Uterus (tissue), 4 donors: ENCODE measurements at places on chromosomes 1 and 21. TPM values are rescaled to one million over a fixed set of nuclear protein-coding genes. Genes with fewer than 3 reads are reported as not detected.
A peak's percentile ranks its signal among the peaks of the same experiment; 100 is the strongest.

The SHE gene
- 14.6 TPM for total RNA-seq

The RASSF5 gene
- total RNA-seq = 3.0 TPM

The FCRL1 gene
- total RNA-seq = not detected

The GON4L gene
- 49.7 TPM for total RNA-seq

The ATP1A2 gene
- 36.8 TPM for total RNA-seq

The KCNH1 gene
- 1.1 TPM for total RNA-seq

The PKP1 gene
- total RNA-seq = 0.62 TPM

The MAGI3 gene
- 37.5 TPM for total RNA-seq

The WDR64 gene
- total RNA-seq = not detected

The LCE1F gene
- total RNA-seq = not detected

DNA sequence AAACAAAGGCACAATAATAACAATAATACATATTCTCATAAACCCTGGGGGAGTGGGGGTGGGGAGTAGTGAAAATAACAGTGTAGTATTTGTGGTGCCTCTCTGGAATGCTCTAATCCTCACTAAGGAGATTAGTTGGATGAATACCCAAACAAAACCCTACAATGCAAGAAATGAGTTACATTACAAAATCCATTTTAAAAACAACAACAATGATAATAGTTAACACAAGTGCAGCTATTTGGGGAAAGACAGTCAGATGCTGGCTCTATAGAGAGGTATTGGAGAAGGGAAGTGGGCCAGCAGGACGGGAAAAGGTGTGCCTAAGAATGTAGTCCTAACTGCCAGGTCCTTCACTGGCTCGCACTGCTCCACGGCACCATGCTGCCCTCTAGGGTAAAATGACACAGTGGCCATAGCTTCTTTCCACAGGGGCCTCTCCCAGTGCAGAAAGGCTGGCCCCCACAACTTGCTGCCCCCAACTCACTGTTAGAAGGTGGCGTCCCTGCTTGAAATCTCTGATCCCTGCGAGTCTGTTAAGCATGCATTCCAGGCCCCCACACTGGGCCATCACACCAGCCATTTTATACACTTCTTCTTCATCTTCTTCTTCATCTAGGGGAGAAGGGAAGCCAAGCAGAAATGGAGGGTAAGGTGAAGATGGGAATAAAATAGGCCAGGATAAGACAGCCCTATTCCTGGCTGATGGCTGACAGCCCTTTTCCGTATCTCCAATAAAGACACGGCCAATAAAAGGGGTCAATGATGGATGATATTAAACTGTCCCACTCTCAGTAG is 113.8 kb downstream of the UBR4 start:
- no peak for DNase-seq

GRCh38 chr1:1573843-1574720 is 581 bp downstream of the SSU72 start:
- DNase-seq = no peak

DNA sequence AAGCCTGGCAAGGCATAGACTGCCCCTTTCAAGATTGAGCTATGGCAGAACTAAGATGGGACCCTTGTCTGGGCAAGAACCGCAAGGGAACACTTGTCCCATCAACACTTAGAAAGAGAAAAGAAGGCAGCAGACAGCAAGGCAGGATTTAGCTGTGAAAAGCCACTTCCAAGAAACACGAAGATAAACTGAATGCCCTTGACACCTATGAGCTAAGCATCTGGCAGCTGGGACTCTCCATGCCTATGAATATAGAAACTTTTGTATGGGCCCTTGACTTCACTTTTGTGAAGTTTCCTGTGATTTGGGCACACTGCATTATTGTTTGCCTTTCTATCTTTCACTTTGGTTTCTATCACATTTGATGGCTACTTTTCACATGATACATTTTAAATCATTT is 24.9 kb upstream of the CACNA1E start:
- DNase-seq = no peak

DNA sequence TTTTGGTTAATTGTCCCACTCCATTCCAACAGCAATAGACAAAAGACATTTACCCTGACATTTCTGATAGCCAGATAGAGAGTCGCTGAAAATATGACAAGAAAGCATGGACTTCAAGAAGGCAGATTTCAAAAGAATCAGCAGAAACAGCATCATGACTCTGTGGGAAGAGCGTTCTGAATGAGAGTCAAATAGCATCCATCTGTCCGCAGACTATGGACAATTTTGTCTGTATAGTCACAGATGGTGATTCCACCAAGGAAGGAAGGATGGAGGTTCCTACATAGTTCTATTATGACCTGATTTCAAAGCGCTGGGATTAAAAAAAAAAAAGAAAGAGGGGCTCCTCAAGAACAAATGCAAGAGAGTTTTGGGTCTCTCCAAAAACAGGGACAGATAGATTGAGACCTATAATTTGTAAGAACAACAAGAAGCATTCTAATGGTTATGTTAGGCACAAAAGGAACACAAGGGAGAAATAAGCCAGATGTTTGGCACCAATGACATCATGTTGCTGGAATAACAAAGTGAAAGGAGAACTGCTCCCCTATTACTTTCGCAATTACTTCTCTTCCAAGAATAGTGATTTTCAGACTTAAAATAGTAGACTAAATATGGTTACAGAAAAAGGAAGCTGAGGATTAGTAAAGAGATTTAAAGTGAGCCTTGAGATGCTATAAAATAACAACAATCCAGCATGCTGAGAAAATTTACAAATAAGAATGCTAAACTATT is 28.5 kb downstream of the NIBAN1 start:
- DNase-seq = no peak

DNA sequence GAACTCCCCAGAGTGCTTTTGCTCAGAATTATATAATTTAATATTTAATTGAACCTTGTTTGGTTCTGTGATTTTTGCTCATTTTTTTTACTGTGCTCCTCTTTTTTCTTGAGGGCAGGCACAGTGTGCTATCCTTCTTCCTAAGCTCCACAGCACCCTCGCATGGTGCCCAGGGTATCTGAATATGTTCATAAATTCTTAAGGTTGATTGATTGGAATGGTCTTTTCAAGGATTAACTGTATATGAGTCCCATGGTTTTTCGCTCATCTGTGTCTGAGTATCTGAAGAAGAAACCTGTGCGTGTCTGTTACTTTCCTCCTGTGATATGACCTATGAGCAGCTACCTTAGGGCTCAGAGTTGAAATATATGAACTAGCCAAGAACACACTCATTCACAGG is 393.7 kb downstream of the HLX start:
- no peak for DNase-seq

DNA sequence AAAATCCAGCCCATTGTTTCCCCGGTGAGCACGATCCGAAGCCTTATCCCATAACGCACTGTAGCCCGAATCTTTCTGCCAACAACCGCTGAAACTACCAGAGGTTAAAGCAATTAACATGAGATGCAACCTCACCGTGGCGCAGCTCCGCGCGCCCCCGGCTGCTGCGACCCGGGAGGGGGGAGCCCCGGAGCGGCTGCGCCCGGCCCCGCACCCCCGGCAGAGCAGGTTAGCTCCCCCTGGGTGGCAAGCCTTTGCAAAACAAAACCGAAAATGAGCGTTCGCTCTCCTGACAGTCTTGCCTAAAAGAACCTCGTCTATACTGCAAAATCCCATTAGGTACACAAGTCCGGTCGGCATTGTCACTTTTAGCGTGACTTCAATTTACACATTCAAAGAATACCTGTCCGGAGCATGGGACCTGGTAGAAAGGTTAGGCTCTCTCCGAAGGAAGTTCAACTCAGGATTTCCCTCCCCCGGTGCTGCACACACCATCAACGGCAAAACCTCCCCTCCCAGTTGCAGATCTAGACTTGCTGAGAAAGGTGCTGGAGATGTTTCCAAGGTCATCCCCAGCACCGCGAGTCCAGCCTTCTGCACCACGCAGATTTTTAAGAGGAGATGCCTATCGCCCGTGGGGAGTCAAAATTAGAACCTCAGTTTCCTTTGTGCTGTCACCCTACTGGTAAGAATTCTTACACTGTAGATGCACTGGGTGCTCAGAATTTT is 107.5 kb downstream of the ZNF281 start:
- DNase-seq = no peak

DNA sequence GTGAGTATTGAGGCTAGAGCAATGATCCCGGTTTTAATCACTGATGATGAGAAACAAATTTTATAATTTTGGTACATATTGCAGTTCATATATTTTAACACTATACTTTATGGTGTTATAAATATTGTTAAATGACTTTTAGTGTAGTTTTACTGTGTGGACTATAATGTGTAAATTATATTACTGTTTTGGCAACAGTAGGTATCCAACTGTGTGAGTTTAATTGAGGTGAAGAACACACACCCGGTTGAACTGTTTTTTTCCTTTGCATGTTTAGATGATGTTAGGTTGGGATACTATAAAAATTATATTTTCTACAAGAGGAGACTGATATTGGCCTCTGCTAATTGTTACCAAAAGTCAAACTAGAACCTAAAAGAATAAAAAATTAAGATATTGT is 166.5 kb downstream of the SDCCAG8 start:
- no peak for DNase-seq

- no peak for DNase-seq
Observed at GRCh38 chr21:44482581-44483287, 27.4 kb downstream of the LRRC3 start.

DNA sequence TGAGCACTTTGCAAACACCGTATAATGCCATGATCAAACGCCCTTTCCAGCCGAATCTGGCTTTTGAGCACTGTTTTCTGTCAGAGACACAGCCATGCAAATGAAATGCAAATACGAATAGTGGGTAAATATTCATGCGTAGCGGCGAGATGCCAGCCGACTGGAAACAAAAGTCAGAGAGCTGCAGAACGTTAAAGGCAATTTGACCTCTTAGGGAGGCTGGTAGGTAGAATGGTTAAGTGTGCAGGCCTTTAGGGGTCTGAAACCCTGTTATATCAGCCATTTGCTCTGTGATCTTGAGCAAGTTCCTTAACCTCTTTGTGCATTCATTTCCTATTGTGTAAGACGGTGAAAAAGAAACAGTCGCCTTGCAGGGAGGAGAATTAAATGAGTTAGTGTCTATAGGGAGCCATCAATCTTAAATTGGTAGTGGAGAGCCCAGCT is 6.5 kb upstream of the SDHB start:
- DNase-seq = no peak

- peak; percentile 75 for DNase-seq
Observed at GRCh38 chr1:12143631-12144155, 23.1 kb upstream of the TNFRSF1B start.

DNA sequence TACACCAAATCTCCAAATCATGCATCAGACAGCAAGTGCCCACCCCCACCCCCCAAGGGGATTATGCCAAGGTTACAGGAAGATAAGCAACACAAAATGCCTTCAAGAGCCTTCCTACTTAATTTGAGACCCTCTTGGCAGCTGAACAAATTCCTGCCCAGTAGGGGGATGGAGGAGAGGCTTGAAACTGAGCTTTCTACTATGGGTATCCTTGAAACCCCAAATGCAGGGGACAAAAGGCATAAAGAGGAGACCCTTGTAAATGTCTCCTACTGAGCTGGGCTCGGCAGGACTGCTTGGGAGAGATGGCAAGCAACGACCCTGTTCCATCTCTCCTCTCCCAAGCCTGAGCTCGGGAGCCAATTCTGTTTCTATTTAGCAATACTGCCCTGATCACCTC is 3.5 kb downstream of the SLC41A1 start:
- no peak for DNase-seq
